MG63 (cell line): ENCODE measurements at places on chromosomes 6 and 20. TPM values are rescaled to one million over a fixed set of nuclear protein-coding genes. Genes with fewer than 3 reads are reported as not detected.

Gene SEL1L2
- total RNA-seq: not detected in 2 replicates

Gene PROKR2
- total RNA-seq: not detected in 2 replicates

Gene SRSF12
- total RNA-seq: 0.46 TPM in 1 of 2 replicates, not detected in the other

Gene CLVS2
- total RNA-seq: not detected in 2 replicates

Gene SLC17A2
- not detected in 2 replicates for total RNA-seq

Gene GJA10
- not detected in 2 replicates for total RNA-seq

Gene C2
- total RNA-seq: 0.13 and 0.20 TPM in 2 replicates
